ENCODE measurements at places on chromosomes 3 and 15.

DNA sequence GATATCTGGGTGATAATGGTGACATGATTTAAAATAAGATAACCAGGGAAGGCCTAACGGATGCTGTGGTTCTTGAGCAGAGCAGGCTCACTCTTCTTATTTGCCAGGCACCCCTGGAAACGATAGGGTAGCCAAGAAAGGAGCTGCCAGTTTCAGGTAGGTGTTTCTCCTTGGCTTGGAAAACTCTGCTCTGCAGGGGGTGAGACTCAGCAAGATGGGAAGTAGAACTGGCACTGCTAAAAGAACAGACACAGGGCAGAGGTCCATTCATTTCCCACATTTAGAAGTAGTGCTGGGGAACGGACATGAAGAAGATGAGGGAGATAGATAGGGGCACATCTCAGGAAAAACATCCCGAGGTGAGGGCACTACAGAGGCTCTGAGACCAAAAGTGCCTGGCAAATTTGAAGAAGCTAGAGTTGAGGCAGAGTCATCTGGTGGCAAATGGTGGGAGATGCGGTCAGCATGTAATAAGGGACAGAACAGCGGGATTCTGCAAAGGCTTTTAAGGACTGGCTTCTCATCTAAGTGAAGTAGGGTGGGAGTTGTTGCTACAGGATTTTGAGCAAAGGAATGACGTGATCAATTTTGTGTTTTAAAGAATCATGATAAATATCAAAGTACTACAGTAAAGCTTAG, 323.4 kb upstream of the PLSCR5 start:
- DNase-seq: no peak

DNA sequence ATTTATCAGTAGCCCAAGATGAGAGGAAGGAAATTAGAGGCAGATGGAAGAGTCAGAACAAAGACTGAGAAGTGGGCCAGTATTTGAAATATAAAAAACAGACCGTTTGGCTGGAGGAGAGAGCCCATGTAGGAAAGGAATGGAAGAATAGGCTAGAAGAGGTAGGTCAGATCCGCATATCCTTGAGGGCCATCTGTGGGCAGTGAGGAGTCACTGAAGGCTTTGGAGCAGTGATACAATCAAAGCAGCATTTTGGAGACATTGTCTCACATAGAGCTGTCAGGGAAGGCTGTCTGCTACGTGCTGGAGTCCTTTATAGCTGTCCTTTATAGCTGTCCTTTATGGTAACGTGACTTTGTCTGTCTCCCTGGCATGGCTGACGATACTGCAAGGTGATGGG, 92.0 kb upstream of the VEPH1 start:
- DNase-seq: no peak

GRCh38 chr3:4247391-4247790, 55.8 kb upstream of the SETMAR start:
- DNase-seq: no peak

- DNase-seq: no peak
Measured at GRCh38 chr3:23389089-23389488, 186.0 kb downstream of the UBE2E2 start.

DNA sequence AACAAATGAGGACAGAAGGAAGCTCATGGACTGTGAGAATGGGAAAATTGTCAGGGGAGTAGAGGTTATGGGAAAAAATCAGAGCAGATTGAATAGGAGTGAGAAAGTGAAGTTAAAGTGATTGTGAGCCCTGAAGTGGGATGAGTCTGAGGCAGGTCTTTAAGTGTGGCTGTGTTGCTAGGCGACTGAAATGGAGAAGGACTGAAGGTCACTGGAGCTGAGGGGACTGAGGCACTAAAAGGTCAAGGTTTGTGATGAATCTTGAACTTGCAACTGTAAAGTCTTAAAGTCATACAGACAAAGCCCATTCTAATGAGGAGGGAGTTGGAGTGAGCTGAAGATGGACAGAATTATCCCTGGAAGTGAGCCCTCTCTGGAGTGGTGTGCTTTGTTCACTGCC, 518.9 kb downstream of the TUSC7 start:
- DNase-seq: no peak

DNA sequence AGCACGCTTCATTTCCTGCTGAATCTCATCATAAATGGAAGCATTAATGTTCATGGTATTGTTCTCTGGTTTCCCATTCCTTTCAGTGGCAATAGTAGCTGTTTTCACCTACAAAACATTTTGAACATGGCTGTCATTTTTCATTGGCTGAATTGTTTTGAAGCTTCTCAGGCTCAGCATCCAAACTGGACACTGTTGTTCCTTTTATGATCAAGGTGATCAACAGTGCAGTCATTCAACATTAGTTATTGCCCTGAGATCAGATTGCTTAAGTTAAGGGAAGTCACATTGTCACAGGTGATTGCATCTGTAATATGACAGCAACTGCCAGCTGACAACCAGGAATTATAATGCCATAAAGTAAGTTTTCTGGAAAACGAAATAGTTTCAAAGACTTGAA, 46.9 kb downstream of the SATB1 start:
- DNase-seq: no peak

- DNase-seq: no peak
Measured at GRCh38 chr3:175185903-175186302, 326.8 kb downstream of the NAALADL2 start.

- DNase-seq: no peak
Measured at GRCh38 chr3:60630953-60631352, 620.3 kb downstream of the FHIT start.

DNA sequence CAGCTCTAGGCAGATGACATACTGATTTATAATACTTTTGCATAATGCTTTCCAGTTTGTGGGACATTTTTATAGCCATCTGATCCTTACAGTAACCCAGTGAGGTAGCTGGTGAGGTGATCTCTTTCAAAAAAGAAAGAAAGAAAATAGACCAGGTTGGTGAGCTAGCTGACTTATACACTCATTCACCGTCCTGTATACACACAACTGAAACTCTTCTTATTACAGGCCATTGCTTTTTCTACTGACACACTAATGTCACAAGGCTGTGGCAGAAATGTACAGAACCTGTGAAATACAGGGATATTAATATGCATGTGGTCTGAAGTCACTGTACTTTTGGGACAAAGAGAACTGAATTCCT, 150.2 kb upstream of the BHLHE40 start:
- DNase-seq: no peak

DNA sequence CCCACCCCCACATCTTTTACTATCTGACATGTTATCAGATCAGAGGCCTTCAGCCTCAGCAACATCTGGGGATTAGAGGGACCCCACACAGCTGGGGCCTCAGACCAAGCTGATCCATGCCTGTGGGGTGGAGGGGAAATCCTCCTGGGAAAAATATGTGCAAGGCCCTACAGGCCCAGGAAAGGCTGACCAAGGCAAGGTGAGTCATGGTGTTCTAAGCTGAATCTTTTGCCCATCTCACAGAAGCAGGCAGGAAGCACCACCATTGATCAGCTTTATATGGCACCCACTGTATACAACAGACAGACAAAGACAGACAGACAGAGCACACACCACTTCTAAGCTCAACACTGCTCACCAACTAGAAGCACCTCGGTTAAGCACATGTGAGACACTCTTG, 12.4 kb upstream of the PARP6 start:
- no peak for DNase-seq

- DNase-seq: no peak
Measured at GRCh38 chr3:176916777-176917176, 280.5 kb downstream of the TBL1XR1 start.

GRCh38 chr15:87816811-87817210, 439.7 kb downstream of the NTRK3 start:
- peak; percentile 92 for DNase-seq

GRCh38 chr15:33044598-33044997, 149.9 kb downstream of the FMN1 start:
- DNase-seq: no peak

GRCh38 chr3:10142707-10143560, 1.4 kb downstream of the VHL start:
- DNase-seq: peak; percentile 38

- DNase-seq: no peak
Measured at GRCh38 chr15:37397266-37398022, 297.1 kb upstream of the MEIS2 start.

- no peak for DNase-seq
Measured at GRCh38 chr3:42263354-42264346, 2.3 kb downstream of the CCK start.

DNA sequence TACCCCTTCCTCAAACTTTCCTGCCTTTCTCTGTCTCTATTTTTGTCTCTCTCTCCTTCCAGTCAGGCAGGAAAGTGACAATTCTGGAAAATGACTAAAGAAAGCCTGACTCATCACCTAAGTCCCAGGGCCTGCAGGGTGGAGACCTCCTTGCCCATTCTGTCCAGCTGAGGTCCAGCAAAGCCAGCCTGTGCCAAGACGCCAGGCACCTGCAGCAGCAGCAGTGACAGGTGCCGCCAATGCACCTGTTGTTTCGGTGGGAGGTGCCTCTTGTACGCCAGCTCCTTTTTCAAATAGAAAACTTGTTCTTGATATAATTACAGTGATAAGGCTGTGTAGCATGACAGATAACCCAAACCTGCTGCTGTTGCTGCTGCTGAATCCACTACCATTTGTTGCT, 501.3 kb downstream of the NTRK3 start:
- DNase-seq: no peak

DNA sequence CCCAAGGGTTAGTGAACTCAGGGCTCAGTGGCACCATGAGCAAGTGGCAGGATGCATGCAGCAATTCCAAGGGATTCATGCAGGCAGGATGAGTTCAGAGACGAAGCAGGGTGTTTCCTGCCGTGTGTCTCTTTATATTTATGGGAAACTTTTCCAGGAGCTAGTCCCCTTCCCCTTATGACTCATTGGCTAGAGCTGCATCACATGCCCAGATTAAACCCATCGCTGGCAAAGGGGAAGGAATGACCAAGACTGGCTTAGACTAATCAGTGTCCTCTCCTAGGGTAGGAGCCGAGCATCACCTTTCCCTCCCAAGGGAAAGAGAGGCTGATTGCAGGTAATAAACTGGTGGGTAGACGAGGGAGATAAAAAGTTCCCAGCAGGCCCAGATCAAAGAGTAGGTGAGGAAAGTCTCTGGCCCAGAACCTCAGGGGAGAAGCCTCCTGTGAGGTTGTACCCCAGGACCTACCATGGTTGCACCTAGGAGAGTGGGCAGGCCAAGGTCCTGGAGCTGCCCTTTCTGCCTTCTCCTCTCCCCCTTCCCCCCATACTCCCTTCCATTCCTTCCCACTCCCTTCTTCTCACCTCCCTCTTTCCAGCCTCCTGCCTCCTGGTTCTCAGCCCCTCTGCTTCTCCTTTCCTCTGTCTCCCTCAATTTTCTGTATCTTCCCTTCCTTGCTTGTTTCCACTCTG, 67.8 kb upstream of the ITGA11 start:
- DNase-seq: no peak

DNA sequence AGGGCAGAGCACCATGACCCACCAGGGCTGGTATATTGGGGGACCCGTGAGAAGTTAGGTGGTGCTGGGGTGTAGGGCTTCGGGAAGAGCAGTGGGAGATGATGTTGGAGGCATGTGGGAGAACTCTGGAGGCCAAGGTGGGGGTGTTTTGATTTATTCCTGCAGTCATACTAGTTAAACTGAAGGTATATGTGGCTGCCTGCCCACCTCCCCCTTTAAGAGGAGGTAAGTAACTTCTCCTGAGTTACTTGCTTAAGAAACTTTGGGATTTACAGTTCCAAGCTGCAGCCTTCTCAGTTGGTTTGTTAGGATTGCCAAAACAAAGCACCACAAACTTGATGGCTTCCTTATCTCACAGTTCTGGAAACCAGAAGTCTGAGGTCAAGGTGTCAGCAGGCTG, 73.1 kb upstream of the AGBL1 start:
- no peak for DNase-seq

DNA sequence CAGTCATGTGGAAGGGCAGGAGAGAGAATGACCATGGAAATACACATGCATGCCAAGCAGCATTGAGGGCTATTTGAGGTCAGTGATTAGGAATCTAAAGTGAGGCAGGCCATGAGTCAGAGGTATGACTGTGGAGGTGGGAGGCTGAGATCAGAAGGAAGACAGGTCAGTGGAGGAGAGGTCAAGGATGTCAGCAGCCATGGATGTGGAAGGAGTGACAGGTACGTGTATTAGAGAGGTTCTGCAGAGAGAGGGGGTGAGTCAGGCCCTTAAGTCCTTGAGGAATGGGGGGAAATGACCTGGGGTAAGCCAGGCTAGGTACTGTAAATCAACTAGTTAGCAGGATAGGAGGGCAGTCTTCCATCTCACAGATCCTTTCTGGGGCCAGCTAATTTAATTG, 166.6 kb downstream of the ANO10 start:
- peak; percentile 35 for DNase-seq

- no peak for DNase-seq
Measured at GRCh38 chr15:66070220-66070934, 183.2 kb downstream of the MEGF11 start.

DNA sequence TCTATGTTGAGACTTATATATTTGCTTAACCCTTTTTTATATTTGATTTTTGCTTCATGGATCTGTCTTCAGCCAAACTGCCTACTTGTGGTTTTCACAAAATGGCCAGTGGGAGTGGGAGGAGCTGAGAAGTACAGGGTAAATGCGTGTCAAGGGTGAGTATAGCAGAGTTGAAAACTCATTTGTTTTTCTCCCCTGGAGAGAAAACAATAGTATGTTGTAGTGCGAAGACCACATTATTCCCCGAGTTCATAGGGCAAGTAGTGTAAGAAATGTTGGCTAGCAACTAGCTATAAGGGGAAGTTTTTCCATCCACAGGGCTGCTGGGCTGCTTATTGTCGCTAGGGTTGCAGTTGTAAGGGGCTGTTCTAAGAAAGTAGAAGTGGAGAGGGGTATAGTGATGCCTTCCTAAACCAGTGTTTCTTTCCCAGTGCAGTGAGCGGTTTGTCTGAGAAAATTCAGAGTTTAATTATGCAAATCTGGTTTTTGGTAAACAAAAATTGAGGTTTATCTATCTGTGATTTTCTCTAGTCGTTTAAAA, 153.8 kb upstream of the AZI2 start:
- no peak for DNase-seq

- no peak for DNase-seq
Measured at GRCh38 chr3:23036728-23037127, 166.4 kb upstream of the UBE2E2 start.

DNA sequence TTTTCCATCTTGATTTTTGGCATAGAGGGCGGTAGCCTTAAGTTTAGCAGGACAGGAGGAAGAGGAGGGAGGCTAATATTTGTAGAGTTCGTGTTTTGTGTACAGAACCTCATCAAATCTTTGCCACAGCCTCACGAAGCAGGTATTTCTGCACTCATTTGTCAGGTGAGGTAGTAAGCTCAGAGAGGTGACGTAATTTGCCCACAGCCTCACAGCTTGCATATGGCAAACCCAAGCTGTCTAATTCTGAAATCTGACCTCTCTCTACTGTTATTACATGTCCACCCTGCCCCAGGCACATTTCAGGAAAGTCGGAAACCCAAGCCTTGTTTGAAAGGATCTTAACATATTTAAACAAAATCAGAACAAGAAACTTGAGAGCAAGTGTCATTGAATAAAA, 91.1 kb upstream of the TPM1 start:
- DNase-seq: no peak

DNA sequence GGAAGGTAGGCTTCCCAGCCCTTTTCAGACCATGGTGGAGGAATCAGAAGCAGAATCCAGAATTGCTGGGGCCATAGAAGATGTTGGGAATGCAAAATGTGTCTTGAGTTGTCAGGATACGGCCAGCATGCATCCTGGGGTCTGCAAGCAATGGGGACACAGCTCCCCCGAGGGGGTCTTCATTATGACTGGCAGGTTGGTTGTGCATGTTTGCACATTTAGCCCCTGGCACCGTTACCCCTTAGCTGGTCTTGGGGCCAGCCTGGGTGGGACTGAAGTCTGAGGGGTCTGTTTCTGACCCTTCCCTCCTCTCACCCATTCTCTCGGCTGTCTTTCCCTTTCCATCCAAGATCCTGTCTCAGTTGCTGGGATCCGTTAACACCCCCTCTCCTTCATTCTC, 50.7 kb downstream of the STARD5 start:
- no peak for DNase-seq

GRCh38 chr3:31919528-31919927, 61.5 kb downstream of the OSBPL10 start:
- no peak for DNase-seq
